Cardiac atrium fibroblast (primary cell): ENCODE measurements at places on chromosomes 5 and 9. TPM values are rescaled to one million over a fixed set of nuclear protein-coding genes. Genes with fewer than 3 reads are reported as not detected.

PAEP gene
- not detected in 2 replicates for total RNA-seq

IFNB1 gene
- total RNA-seq, result not detected in 2 replicates

EIF4E1B gene
- not detected in 2 replicates for total RNA-seq

LYRM7 gene
- total RNA-seq, result 5.6 and 6.8 TPM in 2 replicates

PKD2L2 gene
- total RNA-seq, result not detected in 2 replicates

MOB3B gene
- total RNA-seq, result 0.16 and 0.18 TPM in 2 replicates

DMXL1 gene
- 13.4 and 19.9 TPM in 2 replicates for total RNA-seq

RALGPS1 gene
- total RNA-seq, result 0.65 and 0.72 TPM in 2 replicates
